Stimulated activated CD4-positive, alpha-beta T cell treated with anti-CD3 and anti-CD28 coated beads, Interleukin-2, amount 100 ng/mL, for 48 hours (primary cell): ENCODE measurements at places on chromosomes 12 and 14.

DNA sequence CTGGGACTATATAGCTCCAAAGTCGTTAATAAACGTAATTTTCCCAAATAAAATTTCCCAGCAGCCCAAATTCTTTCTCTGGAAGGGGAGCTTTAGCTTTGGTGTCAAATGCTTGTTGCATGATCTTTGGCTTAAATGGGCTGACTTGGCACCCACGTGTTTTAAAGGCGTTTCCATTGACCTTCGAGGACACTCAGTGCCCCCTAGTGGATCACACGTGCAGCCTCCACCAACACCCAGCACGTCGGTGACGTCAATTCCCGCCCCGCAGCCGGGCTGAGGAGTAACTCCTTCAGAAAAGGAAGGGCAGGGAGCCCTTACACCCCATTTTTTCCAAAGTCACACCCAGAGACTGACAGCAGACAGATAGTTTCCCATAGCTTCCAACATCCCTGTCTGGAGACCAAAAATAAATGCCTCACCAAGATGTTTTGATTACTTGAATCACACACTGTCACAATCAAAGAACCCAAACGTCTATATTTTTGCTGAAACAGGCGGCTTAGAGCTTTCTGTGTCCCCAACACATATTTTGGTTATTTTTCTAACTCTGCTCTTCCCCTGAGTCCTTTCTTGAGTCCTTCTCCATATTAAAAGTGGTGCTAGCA lies 707.9 kb downstream of the AACS start:
- peak; percentile 8 for DNase-seq

DNA sequence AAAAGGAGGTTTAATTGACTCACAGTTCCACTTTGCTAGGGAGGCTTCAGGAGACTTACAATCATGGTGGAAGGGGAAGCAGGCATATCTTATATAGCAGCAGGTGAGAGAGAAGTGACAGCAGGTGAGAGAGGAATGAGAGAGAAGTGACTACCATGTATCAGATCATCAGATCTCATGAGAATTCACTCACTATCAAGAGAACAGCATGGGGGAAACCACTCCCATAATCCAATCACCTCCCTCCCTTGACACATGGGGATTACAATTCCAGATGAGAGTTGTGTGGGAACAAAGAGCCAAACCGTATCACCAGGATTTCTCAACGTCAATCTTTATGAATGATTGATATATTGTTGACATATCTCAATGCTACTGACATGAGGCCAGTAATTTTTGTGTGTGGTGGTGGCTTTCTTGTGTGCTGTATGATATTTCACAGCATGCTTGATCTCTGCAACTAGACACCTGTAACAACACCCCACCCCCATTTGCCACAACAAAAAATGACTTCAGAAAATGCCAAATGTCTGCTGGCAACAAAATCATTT lies 1470.9 kb upstream of the SEL1L start:
- no peak for DNase-seq

DNA sequence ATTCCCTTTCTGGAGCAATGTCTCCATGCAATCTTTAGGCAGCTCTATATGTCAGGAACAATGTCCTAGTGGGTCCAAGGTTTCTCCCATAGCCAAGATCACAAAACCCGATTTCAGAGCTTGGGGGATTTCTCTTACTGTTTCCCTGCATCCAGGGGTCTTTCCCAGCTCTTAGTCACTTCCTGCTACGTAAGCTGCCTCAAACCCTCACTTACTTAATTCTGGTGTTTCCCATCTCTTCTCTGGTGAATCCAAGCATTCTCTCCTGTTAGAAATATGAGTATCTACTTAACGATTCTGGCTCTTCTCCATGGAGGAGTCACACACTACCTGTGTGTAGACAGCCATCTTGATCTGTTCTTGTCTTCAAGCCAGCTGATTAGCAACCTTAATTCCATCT lies 80.0 kb downstream of the IFNG-AS1 start:
- DNase-seq: no peak

- no peak for DNase-seq
Measured at GRCh38 chr14:58625438-58625837, 12.3 kb upstream of the DACT1 start.

GRCh38 chr12:126862500-126862899 lies 1404.5 kb upstream of the TMEM132C start:
- DNase-seq: no peak

DNA sequence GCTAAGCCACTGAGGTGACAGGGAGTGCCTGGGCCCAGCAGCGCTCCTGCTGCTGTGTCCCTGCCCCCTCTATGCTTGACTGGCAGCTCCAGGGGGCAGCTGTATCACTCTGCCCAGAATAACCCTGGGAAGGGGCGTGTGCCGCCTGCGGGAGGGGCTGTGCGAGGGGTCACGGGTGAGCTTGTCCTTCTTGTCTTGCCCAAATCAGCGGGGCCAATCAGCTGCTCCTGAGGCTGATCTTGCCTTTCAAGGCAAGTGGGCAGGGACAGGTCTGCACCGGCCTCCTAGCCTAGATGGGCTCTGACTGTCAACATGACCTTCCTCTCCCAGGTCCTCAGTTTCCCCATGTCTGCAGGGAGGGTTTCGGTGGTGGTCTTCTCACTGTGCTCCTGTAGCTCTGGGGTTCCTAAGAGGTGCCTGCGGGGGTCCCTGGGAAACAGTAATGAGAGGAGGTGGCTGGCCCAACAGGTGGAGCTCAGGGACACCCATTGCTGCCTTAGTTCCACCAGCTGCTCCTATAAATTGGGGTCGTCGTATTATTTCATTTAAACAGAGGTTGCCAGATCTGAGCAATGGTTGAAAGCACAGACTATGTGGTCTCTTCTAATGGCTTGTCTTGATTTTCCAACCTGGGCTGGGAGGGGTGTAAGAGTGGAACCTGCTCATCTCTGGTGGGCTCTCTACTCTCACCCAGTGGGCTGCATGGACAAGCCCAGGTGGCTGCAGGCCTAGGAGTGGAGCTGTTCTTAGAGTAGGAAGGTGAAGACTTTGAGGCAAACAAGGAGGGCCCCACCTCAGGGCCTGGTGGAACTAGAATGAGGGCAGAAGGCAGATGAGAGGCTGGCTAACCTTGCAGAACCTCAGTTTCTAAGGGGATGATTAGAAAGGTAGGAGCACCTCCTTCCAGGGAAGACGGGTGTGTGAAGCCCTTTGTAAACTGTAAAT lies 11.7 kb downstream of the RTL1 start:
- DNase-seq: no peak

DNA sequence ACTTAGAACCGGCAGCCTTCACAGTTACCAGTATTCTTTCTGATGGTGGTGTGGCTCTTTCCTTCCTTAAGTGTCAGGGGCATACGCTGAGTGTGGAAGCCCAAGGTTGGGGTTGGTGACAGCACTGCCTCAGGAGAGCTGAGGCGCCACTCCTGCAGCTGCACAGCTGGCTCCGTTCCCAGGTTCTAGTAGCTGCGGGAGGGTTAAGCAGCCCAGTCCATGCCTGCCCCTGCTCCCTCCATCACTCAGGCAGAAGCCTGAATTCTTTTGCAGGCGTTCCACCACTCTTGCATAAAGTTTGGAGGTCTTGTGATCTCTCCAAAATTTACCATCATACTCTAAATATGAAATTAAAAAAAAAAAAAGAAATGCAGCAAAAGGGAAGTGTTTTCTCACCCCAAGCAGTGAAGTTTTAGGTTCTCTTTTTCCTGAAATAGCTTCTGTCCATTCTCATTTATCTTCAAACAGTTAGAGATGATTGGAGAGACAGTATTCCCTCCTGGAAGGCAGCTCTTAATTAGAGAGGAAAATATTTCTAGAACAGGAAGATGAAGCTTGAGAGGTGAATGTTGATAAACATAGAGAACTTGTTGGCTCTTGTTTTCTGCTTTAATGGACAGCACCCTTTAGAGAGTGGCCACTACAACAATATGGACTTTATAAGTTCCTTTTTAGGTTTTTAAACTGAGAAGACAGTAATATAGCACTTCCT lies 136.1 kb downstream of the FGD4 start:
- DNase-seq: no peak

- DNase-seq: no peak
Measured at GRCh38 chr14:65421201-65421981, 8.9 kb downstream of the FUT8 start.

DNA sequence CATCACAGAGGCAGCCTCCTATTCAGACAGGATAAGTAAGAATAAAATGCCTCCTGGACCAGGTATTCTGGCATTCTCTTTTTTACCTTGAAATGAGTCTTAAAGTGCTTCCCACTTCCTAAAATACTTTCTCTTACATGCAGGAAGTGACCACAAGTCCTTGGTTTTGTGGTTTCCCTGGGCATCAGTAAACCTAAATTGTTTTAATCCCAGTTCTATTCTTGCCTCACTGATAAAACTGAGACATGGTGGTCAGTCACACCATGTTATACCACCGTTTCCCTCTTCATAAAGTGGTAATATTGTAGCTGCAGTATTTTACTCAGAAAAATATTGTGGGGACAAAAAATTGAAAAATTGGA lies 1.2 kb upstream of the SALL2 start:
- no peak for DNase-seq

GRCh38 chr12:132596016-132596415 lies 14.4 kb downstream of the LRCOL1 start:
- DNase-seq: no peak

DNA sequence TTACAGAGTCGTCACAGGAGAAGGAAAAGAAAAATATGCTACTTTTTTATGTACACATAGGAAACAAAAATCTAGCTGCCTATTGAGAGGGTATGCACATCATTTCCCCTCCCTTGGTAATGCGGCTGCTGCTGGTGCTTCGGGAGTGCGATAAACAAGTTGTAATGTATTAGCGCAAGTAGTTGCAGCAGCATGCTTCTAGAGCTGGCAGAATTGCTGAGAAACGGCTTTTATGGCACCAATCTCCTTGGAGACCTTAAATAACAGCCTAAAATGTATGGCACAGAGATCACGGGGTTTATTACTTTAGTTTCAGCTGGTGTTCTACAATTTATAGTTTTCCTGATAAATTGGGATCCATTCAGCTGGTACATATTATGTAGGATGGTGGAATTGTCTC lies 447.6 kb upstream of the TMPO start:
- no peak for DNase-seq

DNA sequence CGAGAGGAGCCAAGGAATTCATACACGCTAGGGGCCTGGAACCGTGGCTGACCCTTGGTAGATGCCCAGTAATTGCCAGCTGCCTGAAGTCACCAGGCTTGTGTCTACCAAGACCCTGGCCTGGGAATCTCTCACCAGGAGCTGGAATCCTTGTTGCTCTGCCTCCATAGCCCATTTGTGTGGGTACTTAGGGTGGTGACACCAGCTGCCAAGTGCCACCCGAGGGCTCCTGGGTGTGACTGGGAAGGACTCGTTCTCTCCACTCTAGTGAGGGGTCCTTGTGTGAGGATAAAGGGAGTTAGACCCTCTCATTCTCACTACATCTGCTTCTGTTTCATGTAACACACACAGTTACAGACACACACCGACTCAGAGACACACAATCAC lies 17.9 kb downstream of the SERPINA1 start:
- no peak for DNase-seq

DNA sequence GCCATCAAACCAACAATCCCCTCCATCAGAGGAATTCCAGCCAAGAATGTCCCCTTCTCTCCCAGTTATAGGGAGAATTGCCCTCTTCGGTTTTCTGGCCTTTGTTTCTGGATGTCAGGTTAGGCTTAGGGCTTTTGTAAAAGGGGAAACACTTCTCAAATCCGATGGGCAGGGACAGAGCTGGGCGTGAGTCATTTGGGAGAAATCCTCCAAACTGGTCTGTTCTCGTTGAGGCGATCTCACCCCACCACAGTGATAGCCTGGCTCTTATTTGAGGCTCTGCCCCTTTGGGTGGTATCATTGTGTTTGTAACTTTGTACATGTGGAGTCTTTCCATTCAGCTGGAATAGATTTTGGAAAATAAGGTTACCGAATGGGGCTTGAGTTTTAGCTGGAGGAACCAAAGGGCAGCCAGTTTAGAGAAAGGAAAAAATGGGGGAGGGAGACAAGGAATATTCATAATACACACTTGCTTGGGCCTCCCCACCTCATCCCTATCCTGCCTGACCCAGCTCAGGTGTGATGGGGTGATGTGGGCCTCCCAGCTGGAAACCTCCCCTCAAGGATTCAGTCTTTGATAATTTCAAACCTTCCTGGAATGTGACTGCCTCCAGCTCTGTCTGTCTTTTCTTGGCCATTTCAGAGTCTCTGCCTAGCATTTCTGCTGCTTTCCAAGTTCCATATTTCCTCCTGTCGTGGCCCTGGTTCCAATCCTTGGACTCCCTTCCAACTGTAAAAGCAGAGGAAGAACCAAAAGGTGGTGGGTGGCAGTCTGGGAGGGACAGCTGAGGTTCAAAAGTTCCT lies 7.5 kb downstream of the HOXC4 start:
- no peak for DNase-seq

- no peak for DNase-seq
Measured at GRCh38 chr12:68200854-68201253, 24.8 kb downstream of the IL26 start.

- DNase-seq: no peak
Measured at GRCh38 chr14:90828642-90829487, 12.6 kb upstream of the TTC7B start.

DNA sequence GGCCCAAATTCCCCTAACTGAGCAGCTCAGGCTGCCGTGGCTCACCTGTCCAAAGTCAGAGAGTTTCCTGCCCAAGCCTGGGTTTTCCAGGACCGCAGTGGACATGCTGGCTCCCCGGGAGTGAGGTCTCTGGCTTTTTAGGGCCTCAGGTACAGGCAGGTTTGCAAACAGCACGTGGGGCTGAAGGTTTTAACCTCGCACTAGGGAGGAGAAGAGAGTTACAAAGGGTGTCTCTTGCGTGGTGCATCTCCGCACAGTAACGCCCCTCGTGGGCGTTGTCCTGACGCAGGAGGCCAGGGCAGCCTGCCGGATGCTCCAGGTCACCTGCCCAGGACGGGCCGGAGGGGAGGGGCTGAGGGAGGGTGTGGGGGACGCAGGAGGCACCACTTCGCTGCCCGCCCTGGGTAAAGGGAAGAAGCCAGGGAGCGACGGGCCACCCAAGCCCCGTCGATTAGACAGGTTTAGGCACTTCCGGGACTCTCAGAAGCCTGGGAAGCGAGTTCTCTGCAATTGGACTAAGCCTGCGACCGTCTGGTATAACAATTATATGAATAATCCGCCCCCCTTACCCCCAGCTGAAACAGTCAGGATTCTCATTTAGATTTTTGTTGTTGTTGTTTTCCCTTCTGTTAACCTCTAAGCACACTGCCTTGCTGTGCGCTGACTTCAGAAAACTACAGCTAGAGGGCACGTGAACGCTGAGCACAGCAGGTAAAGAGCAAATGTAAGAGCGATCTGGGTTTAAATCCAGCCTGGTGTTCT lies at the start of gene PAH:
Gene PAH, minus strand, starts transcription at position 219 of the 762 bp plus-strand sequence. Its CDS starts 114 bp downstream, at position 105.
- no peak for DNase-seq

- DNase-seq: no peak
Measured at GRCh38 chr12:41011939-41012338, 176.2 kb upstream of the PDZRN4 start.

GRCh38 chr12:124389138-124389724 lies 94.3 kb downstream of the RFLNA start:
- DNase-seq: peak; percentile 55

GRCh38 chr14:92463141-92463540 lies 50.4 kb upstream of the RIN3 start:
- DNase-seq: no peak

DNA sequence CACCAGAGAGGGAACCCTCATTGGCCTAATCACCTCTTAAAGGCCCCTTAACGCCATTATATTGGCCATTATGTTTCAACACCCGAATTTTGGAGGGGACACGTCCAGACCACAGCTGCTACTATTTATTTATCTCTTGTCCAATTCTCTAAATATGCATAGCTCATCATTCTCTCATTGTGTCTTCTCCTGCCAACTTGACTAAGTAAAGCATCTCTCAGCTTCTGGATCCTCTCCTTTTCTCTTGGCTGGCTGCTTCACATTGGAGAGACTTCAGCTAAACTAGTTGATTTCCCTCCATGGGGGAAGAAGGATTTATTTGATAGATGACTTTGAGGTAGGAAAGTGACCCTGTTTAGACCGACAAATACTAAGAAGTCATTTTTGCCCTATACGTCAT lies 120.4 kb upstream of the KRR1 start:
- no peak for DNase-seq
